ENCODE measurements at places on chromosomes 5 and 9.

DNA sequence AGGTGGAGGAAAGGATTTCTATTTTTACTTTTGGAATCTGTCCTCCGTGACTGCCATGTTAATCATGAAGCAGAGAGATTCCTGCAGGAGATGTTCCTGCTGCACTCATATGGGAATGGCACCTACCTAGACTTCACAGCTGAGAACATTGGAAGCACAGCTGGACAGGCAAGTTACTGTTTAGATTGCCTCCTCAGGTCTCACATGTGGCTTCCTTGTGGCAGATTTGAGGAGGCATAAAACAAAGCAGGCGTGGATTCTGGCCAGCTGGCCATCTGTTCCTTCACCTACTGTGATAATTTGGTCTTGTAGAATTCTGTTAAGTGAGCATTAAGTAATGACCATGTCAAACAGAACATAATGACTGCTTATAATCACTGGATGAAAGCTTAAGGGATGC lies 193.4 kb downstream of the EDIL3 start:
- DNase-seq, result no peak

DNA sequence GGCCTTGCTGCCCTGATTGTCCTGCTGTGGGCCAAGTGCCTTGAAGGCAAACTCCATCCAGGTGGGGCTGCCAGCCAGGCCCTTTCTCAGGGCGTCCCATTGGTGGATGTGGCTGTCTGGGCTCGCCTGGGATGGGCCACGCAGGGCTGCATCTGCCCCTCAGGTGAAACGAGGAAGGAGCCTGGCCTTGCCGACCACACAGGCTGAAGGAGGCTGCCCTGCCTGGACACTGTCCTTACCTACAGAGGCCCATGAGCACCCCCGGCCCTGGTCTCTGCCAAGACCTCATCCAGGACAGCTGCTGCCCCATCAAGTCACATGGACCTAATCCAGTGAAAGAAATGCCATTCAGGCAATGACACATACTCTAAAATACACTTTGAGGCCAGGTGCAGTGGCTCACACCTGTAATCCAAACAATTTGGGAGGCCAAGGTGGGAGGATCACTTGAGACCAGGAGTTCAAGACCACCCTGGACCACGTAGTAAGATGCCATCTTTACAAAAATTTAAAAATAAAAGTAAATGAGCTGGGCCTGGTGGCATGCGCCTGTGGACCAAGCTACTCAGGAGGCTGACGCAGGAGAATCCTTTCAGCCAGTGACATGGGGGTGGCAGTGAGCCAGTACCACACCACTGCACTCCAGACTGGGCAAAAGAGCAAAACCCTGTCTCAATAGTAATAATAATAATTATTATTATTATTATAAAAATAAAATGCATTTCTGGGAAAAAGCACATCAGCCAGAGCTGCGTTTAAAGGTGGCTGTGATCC lies 33.9 kb downstream of the PNPLA7 start:
- no peak for DNase-seq

DNA sequence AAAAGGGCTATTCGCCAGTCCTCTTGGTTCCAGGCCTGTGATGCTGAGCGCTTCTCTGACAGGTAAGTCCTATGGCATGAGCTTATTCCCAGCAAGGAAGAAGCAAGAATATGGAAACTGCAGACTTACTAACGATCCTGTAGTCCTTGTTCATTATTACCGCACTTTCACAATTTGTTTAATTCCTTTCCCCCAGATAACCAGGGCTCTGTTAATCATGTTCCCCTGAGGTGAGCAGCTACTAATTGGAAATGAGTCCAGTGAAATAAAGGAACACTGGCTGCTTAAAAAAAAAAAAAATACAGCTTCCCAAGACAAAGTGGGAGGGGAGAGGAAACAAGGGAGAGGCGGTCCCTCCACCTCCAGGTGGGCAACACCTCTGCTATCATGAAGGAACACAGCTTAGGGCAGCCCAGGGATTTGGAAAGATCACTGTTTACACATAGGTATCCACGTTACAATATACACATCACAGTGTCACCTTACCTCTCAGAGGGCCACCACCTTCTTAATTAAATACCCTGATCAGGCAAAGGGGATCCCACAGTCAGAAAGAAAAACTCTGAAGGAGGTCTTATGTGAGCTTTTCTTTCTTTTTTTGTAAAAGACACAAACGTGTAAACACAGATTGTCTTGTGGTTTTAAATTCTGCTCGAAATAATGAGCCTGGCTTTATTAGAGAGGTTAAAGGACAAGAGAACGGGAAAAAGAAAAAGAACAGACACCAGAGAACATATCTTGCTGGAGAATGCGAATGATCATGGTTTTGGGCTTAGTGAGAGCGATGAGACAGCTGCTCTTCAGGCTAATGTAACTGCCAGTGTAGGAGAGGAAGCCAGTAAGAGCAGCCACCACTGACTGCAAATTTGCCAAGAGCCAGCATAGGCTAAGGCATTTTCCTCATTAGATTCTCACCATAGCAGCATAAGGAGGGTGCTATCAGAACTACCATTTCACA lies 258.6 kb downstream of the CRB2 start:
- no peak for DNase-seq

DNA sequence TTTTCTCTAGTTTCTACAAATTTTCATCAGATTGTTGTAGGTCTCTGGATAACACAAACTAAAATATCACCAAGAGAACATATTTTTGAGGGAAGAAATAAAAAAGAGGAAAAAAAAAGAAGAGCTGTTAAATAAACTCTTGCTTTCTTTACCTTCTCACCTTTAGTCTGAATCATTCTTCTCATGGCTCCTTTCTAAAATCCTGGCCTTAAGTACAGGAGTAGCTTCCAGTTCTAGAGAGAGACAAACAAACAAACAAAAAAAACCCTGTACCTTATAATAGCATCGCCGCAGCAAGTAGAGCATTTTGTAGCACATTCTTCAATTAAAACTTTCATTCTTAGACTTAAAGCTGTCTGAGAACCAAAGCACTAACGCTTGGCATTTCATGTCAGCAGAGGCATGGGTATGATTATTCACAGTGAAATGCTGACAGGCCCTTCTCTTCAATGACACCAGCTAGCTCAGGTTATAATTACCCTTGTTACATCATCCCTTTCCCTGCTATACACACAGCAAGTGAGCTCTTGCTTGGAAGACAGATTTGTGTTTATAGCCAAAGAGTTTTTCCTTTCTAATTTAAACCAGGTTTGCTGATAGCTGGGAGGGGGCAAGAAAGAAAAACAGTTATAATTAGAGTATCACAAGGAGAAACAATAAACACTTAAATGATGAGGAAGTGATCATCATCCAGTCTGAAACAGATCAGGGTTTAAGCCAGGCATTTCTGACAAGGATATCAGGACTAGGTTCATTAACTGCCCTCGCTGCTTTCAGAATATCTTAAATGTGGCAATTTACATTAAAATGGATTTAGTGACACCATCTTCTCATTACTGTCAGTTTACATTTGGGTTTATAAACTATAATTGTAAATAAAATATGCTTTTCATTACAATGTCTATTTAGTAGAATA lies 510.9 kb upstream of the ZNF608 start:
- no peak for DNase-seq

- no peak for DNase-seq
Measured at GRCh38 chr5:22780756-22781155, 72.4 kb downstream of the CDH12 start.

- DNase-seq, result no peak
Measured at GRCh38 chr9:36258996-36259533, 817 bp upstream of the GNE start.

DNA sequence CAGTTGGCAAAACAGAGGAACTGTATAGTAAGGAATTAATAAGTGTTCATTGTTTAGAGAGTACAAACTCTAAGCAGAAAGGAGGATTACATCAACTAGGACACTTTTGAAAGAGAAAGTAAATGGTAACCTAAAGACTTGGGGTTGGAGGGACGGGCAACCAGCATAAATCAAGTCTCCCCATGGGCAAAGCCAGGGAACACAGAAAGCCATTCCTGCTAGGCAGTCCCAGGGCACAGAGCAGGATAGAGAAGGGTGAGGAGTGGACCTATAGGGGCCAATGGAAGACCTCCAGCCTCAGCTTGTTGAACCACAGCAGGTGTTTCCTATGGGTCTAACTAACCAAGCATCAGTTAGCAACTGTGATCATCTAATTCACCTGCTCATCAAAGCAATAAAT lies 9.2 kb upstream of the ERAP1 start:
- DNase-seq, result no peak

DNA sequence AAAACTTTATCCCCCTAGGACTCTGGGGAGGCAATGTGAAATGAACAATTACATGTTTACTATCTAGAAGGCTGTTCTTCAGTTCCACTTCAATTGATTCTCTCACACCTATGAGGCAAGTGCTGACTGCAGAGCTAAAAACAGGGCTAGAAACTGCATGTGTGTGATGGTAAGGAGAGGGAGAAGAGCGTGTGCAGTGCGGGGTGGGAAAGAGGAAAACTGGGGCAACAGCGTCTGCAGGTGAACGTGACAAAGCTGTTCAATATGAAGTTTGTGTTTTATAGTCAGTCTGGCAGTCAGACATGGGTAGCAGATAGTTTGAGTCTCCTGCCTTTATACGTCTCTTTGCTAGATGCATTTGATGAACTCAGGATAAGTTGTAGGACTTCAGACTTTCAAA lies 6.6 kb upstream of the COMMD10 start:
- DNase-seq, result no peak

DNA sequence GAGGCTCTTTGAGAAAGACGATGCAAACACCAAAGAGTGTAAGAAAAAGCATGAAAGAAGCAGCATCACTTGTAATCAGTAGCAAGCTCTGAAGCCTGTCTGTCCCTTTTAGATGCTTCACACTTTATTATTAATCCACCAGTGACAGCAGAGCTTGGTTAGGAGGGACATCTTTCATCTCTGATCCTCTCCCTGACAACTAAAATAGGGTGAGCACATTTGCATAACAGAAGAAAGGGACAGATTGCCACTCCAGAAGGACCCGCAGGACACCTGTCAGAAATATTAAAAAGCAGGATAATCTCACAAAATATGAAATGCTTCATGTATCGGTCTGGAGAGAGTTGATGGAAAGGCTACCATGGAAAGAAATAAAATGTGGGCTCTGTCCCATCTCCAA lies 71.4 kb upstream of the MAP1B start:
- DNase-seq, result no peak

DNA sequence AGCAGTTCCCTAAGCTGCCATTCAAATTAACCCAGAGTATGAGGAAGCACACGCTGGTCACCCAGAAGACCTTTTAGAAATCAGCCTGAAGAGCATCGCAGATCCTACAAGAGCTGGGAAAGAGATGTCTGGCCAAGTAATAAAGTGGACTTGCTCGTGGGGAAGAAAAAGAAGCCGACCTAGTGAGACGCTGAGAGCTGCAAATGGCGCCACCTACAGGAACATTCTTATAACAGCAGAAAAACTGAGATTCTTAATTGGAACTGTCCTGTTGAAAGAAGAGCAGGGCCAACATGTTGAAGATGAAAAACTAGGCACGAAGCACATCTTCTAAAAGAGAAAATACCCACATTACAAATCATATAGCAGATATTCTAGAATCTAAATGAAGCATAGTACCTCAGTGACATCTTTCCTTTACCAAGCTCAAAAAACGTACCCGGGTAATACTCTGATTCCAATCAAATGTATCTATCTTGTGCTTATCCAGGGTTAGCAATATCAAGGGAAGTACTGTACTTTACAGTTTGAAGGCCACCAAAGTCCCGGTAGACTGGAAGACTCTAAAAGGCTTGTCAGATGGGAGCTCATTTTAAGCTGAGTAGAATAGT lies 3.9 kb upstream of the GNAQ start:
- peak; percentile 31 for DNase-seq

GRCh38 chr9:33375238-33375840 lies 27.0 kb downstream of the AQP7 start:
- DNase-seq, result no peak

- no peak for DNase-seq
Measured at GRCh38 chr5:141691286-141691866, 9.3 kb upstream of the ARAP3 start.

- DNase-seq, result no peak
Measured at GRCh38 chr9:89808076-89808755, 203.4 kb downstream of the GADD45G start.

DNA sequence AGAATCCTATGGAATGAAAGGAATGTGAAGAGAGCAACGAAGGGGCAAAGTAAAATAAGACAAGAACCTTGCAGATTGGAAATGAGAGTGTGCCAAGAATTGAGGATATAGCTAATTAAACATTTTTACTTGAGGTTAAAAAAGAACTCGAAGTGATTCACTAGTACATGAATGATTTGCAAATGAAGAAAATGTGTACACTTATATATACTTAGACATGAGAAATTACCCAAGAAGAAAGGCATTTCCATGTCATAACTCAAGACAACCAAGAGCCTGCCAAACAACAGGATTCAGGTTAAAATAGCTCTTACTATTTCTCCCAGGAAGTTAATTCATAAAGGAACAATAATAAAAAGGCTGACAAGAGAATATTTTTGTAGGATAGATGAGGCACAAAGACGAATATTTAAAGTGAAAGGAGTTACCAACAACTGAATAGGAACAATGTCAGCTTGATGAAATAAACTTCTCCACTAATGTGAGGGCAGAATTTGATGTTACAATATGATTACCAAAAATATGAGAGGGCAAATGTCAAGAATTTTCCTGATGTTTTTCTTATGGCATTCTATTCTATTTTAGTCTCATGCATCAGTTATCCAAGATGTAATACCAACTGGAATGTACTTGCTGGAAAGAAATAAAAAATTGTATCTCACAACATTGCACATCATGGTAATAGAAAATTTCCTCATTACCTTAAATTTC lies 18.9 kb upstream of the NPR3 start:
- DNase-seq, result no peak

GRCh38 chr5:125756456-125756855 lies 666.8 kb upstream of the GRAMD2B start:
- DNase-seq, result no peak

- no peak for DNase-seq
Measured at GRCh38 chr9:113589890-113590289, 126.4 kb downstream of the RGS3 start.

GRCh38 chr5:131019111-131019510 lies 145.9 kb downstream of the HINT1 start:
- no peak for DNase-seq

- no peak for DNase-seq
Measured at GRCh38 chr5:137453483-137454080, 45.5 kb downstream of the SPOCK1 start.

DNA sequence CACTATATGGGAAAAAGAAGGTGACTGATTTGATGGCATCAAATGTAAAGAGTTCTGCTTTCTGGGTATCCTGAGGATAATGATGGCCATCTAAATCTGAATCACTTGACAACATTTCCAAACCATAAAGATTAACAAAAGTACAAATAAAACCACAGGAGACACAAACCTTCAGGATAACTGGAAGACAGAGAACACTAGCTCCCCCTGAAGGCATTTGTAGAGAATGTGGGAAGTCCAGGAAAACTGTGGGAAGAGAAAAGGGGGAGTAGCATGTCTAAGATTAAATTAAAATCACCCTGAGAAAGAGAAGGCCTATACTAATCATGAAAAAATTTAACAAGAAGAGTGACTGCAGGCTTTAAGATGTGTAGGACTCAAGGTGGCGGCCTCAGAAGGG lies 116.2 kb downstream of the PRELID2 start:
- no peak for DNase-seq

GRCh38 chr9:1077616-1078015 lies 27.5 kb downstream of the DMRT2 start:
- DNase-seq, result no peak

- no peak for DNase-seq
Measured at GRCh38 chr5:176774216-176775171, 35.9 kb upstream of the UNC5A start.

- DNase-seq, result no peak
Measured at GRCh38 chr9:82363682-82364081, 375.1 kb downstream of the SPATA31D1 start.

GRCh38 chr5:180790020-180790419 lies 12.6 kb downstream of the MGAT1 start:
- no peak for DNase-seq

- DNase-seq, result no peak
Measured at GRCh38 chr9:79663878-79664277, 92.1 kb downstream of the TLE4 start.
